ENCODE measurements at places on chromosomes 2 and 18. TPM values are rescaled to one million over a fixed set of nuclear protein-coding genes. Genes with fewer than 3 reads are reported as not detected.

Gene FBLN7
- 0.35 TPM for total RNA-seq

Gene MAPK4
- 39.1 TPM for total RNA-seq

Gene BOLL
- total RNA-seq, result not detected

Gene KHK
- 3.9 TPM for total RNA-seq

Gene FSHR
- not detected for total RNA-seq

Gene DYNAP
- not detected for total RNA-seq

Gene CRYGB
- not detected for total RNA-seq

Gene CYP26B1
- total RNA-seq, result 2.6 TPM

Gene FAP
- total RNA-seq, result 5.7 TPM

Gene TMEM169
- 0.26 TPM for total RNA-seq

Gene SCN7A
- 14.0 TPM for total RNA-seq

Gene ALPI
- total RNA-seq, result not detected

Gene SLC16A14
- total RNA-seq, result 2.7 TPM

Gene POU3F3
- not detected for total RNA-seq

DNA sequence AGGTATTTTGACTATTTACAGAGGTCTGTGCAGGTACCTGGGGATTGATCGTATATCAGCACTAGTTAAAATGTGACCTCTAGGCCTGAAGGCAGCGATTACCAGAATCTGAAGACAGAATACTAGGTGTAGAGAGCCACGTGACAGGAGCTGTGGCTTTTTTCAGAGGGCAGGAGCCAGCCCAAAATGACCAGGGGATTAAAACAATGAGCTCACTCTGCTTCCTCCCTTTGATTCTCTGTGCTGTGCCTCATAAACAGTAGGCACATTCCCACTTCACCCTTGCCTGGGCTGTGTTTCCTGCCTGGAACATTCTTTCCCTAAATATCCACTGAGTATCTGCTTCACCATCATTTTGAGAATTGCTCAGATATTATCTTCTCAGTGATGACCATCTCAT is 15.2 kb downstream of the ITGAV start:
- no peak for DNase-seq

- no peak for DNase-seq
Observed at GRCh38 chr2:60867007-60867406, 14.4 kb upstream of the REL start.

- DNase-seq, result no peak
Observed at GRCh38 chr2:38065502-38066135, 10.3 kb downstream of the CYP1B1 start.

- DNase-seq, result no peak
Observed at GRCh38 chr2:98388081-98388480, 41.8 kb downstream of the CNGA3 start.

- DNase-seq, result peak; percentile 43
Observed at GRCh38 chr2:30232801-30233130, 1.4 kb downstream of the LBH start.

GRCh38 chr2:121133551-121134319 is 151.3 kb downstream of the TFCP2L1 start:
- DNase-seq, result no peak

DNA sequence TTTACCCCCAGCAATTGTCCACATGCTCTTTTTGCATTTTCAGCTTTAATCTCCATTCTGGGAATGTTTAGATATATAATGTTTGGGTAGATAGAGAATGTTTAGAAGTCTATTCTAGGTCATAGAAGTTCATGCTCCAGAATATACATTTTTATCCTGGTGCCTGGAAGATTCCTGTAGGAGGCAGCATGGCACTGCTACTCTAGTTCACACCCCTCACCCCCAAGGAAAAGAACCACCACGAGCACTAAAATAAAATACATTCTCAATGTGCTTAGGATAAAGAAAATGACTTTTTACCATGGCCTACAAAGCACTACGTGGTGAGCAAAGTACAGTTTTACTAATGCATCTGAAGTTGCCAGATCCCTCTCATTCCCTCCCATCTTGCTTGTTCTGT is 53.8 kb downstream of the MYO1B start:
- DNase-seq, result no peak

GRCh38 chr2:71689968-71690834 is 236.8 kb downstream of the DYSF start:
- no peak for DNase-seq

- DNase-seq, result no peak
Observed at GRCh38 chr2:144421606-144422510, 98.1 kb downstream of the ZEB2 start.

DNA sequence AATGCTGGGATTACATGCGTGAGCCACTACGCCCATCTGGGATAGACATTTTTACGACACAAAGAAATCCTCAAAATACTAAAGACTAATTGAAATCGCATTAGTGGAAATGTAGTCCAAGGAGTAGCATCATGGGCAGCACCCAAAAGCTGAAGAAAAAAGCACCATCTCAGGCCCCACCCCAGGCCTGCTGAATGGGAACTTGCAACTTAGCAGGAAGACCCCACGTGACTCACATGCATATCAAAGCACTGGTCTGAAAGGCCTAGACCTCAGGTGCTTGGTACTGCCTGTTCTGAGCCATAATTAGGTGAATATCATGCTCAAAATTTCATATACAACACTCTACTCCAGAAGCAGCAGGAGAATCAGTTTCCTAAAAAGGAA is 28.9 kb downstream of the SPRED2 start:
- no peak for DNase-seq

- DNase-seq, result no peak
Observed at GRCh38 chr2:201413143-201413542, 38.1 kb downstream of the TRAK2 start.

- no peak for DNase-seq
Observed at GRCh38 chr18:55013086-55013485, 53.8 kb upstream of the CCDC68 start.

DNA sequence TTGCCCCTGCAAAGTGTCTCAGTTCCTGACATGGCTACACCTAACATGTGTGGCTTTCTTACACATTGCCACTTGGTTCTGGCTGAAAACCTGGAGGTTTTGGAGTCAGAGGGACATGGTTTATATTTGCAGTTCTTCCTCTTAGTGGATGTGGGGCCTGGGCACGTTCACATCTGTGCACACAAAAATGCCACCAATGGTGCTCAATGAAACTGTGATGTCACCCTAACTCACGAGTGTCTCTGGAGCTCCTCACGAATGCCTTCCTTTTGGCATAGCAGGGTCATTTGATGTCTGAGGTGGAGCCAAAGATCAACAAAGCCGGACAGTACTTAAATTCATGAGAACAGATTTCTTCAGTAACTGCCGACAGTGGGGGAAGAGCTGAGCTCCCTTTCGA is 231.7 kb upstream of the HS6ST1 start:
- DNase-seq, result no peak

- no peak for DNase-seq
Observed at GRCh38 chr2:119231975-119232665, 8.5 kb downstream of the STEAP3 start.

DNA sequence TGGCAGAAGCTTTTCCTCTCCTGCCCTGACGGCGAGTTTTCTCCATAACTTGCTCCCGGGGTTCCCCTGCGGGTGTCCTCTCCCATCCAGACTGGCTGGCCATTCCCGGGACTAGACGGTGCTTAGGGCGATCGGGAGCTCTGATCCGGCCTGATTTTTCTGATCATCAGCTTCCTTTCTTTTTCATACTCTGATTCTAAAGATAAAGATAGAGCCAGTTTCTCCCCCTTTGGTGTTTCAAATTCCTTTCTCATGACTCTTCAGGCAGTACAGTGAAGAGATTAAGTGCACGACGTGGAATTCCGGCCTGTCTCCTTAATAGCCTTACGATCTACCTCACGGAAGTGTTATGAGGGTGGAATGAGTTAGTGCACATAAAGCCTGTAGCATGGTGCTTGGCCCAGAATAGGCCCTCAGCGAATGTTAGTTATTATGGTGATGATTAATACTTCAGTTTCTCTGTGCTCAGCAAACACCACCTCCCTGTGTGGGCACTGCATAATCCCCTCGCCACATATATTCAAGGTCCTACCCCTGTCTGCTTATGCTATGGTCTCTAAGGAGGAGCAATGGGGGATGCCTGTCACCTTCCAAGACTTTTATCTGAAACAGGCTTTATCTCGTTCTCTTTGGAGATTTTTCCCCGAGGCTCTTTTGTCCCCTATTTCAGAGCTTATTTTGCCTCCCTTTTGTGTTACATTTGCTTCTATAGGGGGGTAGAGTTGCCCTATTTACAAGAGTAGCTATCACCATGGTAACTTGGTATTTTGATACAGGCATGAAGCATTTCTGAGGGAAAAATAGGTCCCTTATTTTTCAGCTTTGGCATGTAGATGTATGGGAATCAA is 254.8 kb downstream of the CDH2 start:
- no peak for DNase-seq

DNA sequence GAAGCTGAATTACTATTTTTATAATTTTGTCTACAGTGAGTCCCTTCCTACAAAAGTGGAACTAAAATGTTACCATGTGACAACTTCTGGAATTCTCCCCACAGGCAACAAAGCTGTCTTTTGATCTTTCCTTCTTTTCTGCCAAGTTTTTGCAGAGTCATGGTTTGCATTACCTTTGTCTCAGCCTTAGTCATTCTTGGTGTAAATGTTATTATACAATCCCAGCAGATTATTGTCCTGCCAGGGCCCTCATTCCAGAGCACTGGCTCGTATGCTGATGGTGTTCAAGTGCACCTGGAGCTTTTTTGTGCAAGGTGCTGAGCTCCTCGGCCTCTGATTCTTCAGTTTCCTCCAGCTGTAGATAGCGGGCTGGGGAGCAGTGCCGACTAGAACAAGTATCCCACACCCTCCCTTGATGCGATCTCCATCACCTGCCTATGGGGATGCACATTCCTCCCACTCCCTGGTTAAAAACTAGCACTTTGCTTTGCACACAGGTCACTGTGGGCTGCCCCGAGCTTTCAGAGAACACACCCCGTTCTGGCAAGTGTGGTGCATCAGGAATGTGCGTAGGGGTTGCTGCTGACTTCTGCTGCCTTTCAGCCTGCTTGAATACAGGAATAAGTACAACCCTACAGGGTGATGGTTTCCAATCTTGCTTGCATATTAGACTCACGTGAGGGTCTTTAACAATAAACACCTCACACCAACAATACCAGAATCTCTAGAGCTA is 263.6 kb downstream of the RNF144A start:
- DNase-seq, result no peak

GRCh38 chr2:55133467-55134315 is 83.4 kb upstream of the RTN4 start:
- DNase-seq, result peak; percentile 30

GRCh38 chr2:42618972-42619371 is 50.5 kb downstream of the MTA3 start:
- no peak for DNase-seq

DNA sequence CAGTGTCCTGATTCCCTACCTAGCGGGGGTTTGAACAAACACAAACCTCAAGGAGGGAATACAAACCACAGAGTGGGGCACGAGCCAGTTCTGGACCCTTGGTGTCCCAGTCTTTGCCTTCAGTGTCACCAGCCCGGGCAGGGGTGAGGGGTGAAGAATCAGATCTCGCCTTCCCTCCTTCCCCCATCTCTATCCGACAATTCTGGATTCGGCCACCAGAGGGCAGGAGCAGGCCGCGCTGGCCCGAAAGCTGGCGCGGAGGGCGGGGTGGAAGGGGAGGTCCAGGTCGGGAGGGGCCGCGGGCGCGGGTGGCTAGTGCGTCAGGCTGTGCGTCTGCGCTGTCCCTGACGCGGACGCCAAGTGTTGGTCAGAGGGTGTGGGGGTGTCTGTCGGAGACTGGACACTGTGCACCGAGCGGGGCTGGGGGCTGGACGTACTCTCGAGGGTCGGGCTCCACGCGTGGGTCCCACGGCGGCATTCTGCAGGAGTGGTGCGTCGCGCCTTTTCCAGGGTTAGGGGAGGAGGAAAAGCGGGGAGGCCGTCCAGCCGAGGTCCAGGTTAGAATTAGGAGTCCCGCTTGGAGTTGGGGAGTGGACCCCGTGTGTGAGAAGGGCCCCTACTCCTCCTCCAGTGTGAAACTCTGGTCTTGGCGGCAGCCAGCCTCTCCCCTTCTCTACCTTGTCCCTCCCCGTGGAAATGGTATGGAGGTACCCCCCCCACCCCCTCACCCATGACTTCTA is 2.9 kb upstream of the CRYBA2 start:
- peak; percentile 89 for DNase-seq

GRCh38 chr2:54558188-54559005 is 102.3 kb downstream of the SPTBN1 start:
- DNase-seq, result peak; percentile 49

GRCh38 chr2:193876980-193877379 is 1682.2 kb upstream of the TMEFF2 start:
- no peak for DNase-seq

DNA sequence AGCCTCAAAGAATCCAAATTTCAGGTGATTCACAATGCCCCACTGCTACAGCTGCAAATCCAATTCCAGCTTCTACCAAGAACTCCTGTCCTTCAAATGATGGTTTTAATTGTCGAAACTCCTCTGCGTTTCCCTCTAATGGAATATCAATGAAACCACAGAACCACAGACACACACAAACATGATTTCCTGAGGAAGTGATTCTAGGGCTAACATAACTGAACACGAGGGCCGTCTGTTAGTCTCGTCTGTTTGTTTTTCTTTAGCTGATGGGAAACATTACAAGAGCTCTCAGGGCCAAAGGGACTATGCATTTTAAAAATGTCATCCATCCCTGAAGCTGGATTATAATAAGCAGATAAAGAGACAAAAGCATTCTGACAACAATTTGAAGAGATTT is 59.4 kb downstream of the RNF152 start:
- no peak for DNase-seq

GRCh38 chr18:77133835-77134496 is 1.4 kb upstream of the MBP start:
- DNase-seq, result peak; percentile 59

- DNase-seq, result no peak
Observed at GRCh38 chr2:132463719-132464118, 47.1 kb downstream of the GPR39 start.

- DNase-seq, result no peak
Observed at GRCh38 chr2:144011553-144011952, 508.4 kb downstream of the ZEB2 start.

GRCh38 chr2:118911166-118911856 is 30.7 kb upstream of the MARCO start:
- no peak for DNase-seq

DNA sequence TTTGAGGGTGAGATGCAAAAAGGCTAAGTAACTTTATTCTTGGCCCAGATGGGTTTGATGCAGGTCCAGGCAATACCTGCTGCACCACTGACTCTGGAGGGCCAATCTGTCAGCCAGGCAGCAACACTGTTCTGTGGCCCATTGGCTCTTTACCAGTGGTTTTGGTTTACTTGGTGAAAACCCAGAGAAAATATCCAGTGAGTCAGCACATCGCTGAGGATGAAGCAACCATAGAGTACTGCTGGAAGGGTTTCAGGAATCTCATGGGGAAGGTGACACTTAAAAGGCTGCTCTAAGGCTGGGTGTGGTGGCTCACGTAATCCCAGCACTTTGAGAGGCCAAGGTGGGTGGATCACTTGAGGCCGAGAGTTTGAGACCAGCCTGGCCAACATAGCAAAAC is 192.5 kb upstream of the FAM98A start:
- no peak for DNase-seq

GRCh38 chr2:233373316-233373715 is 19.0 kb downstream of the DGKD start:
- no peak for DNase-seq

GRCh38 chr18:73340135-73340977 is 472.6 kb upstream of the NETO1 start:
- DNase-seq, result no peak
